ENCODE measurements at places on chromosomes 6 and 20.

DNA sequence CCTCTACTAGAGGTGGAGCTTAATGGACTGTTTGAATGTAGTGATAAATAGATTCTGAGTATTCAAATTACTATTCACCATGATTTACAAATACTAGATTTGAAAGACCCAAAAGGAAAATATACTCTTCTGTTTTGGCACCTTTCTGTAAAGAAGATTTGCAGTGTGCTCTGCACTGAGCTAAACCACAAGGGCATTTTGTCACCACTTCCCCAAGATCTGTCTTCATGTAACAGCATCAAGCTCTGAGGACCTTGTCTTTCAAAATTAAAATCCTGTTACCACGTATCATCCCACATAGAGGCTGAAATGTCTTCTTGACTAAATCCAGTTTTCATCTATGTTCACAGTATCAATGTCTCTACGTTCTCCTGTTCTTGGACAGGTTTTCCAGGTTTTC, 3.3 kb upstream of the PGK2 start:
- no peak for DNase-seq

GRCh38 chr20:51404297-51405060, 138.0 kb downstream of the NFATC2 start:
- no peak for DNase-seq

- no peak for DNase-seq
Measured at GRCh38 chr6:145865175-145865574, 50.6 kb upstream of the FBXO30 start.

DNA sequence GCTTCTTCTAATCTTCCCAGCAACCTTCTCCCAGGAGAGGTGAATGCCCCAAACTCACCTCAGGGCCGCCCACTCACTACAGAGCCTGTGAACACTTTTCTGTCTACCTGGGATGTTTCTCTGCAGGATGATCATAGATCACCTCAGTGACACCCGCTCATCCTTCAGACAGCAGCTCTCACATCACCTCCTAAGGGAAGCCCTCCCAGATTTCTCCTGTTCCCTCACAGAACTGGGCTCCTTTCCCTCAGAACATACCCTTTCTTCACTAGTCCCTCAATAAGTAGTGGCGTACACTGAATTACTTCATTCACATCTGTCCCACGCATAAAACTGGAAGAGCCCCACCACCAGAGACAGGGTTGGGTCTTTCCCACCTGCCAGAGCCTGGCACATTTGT, 57.8 kb downstream of the CDK5RAP1 start:
- DNase-seq: no peak

DNA sequence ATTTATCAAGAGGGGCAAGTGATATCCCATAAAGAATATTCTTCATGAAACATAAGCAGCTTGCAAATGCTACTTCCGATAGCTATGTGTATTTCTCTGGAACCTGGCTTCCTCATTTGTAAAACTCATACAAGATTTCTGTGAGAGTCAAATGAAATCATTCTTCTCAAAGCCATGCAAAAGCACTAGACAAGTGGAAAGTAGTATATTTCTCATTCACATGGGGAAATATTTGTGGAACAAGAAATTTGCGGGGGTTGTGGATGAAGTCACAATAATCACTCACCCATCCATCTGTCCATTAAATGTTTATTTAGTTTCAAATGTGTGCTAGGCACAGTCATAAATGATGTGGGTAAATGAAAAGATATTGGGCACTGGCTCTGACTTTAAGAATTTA, 150.5 kb downstream of the IPCEF1 start:
- DNase-seq: no peak

DNA sequence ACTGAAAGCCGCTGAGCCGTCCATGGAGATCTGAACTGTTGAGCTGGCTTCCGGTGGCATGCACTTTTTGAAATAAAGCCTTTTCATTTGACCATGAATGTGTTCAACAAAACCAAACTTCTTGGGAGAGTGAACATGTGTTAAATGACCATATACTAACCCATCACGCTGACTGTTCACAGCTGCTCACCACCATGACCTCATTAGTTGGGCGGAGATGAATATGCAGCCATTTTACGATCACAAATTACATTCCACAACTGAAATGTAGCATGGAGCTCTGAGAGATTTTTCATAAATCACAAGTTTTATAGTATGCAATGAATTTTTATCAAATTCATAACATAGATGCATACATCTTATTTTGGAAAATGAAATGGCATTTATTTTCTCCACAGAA, 4.2 kb downstream of the RAMACL start:
- DNase-seq: no peak

DNA sequence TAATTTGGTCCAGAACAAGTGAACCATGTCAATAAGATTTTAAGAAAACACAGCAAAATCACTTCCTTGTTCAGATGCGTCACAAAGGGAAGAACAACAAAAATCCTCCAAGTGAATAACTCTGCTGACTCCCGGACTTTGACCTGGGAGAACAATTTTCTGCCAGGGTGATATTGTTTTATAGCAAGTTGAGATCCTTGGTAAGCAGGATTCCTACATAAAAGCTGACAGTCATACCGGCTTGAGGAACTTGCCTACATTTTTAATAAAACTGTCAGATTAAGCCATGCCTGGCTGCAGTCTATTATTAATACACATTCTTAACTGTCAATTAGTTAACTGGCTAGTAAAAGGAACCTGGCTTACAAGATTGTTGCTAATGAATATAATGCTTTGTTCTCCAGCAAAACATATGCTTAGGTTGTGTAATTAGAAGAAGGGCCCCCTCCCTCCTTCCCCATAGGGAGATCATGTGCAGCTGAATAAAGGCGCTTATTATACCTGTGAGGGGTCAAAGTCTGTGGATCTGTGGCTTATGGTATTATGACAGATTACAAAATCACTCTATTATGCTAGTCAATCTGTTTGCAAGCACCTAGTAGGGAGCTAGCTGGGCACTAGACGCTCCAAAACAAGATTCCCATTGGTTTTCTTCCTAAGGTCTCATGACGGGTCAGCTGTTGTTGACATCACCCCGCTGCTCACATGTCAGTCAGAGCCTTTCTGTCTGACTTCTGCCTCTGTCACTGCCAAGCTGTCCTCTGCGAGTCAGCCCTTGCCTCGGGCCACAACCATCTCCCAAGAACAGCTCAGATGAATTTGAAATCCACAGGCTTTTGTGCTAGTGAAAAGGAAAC, 44.6 kb upstream of the SEC63 start:
- DNase-seq: no peak

- DNase-seq: no peak
Measured at GRCh38 chr20:61674121-61674520, 391.6 kb downstream of the TAF4 start.

DNA sequence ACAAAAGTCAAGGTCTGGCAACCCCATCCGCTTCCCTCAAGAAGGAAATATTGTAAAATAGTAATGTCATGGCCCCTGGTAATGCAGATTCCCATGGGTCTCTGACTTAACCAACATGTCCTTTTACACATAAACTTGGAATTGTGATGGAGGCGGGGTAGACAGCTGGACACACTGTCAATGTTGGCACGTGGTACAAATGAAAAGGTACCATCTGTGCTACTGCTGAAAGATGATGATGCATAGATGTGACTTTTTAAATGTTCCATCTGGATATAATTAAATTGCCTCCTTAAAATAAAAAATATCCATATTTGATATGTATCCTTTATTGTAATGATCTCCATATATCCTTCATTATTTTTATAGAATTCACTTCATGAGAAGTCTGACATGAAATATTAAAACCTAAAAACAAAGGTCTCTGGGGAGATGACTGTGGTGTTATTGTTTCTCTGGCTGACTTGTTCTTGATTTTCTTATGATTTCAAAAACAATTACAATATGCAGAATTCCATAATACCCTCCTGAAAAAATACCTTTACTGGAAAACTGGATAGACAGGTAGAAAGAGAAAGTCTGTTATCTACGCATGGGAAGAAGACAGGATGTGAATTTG, 104.5 kb downstream of the MKKS start:
- no peak for DNase-seq

All from left ventricle myocardium inferior (tissue), 1 donor.